ENCODE measurements at places on chromosomes 12 and 14.
A peak's percentile ranks its signal among the peaks of the same experiment; 100 is the strongest.

DNA sequence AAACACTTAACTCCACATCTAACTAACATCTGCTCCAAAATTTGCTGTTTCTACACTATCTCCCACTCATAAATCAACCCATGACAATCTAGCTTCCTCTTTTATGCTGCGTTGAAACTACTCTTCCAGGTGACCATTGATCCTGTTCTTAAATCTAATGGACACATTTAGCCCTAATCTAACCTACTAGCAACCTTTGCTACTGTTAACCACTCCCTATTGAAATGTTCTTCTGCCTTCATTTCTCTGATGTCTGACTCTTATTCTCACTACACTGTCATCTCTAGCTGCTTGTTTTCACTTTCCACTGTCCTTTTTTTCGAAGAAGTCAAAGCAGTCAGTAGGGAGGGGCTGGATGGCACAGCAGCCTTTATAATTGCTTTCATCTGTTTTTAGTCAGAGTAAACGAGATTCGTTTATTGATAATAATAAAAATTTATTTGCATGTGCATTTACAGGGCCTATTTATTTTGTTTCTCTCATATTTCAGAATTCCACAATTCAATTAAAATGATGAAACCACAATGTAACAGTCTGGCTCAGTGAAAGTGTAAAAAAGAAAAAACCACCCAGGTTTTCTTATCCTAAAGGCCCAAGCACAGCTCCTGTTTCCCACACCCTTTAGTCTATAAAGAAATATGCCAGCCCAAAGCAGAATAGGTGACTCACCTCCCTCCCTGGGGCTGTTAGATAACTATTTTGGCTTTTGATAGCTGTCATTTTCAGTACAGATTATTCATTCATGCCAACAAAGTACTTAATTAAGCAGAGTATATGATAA lies 44.9 kb downstream of the ATP2B1 start:
- no peak for DNase-seq

GRCh38 chr12:110117956-110118685 lies 6.0 kb upstream of the IFT81 start:
- no peak for DNase-seq

DNA sequence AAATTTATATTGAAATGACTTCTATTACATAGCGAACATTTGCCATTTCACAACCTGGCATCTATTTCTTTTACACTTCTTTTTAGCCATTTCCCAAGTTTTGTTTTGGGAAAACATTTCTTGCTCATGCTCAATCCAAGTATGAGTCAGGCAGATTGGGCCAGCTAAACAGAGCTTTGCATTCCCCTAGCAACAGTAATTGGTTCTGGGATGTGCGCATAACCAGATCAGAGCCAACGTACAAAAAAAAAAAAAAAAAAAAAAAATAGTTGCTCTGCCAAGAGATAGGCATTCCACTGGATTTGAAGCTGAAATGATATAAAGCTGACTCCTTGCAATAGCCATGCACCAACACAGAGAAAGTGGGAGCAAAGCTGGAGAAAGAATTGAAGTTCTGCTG lies 37.5 kb downstream of the PLCZ1 start:
- no peak for DNase-seq

GRCh38 chr12:104306943-104307654 lies 3.6 kb downstream of the EID3 start:
- no peak for DNase-seq

- no peak for DNase-seq
These were observed 27.0 kb downstream of the HPD start for GRCh38 chr12:121831571-121832245.

GRCh38 chr12:12483438-12483837 lies 79.2 kb downstream of the DUSP16 start:
- DNase-seq, result no peak

- DNase-seq, result no peak
These were observed 3.0 kb downstream of the SETD1B start for GRCh38 chr12:121806546-121807423.

- DNase-seq, result no peak
These were observed 202.3 kb downstream of the KITLG start for GRCh38 chr12:88377973-88378372.

DNA sequence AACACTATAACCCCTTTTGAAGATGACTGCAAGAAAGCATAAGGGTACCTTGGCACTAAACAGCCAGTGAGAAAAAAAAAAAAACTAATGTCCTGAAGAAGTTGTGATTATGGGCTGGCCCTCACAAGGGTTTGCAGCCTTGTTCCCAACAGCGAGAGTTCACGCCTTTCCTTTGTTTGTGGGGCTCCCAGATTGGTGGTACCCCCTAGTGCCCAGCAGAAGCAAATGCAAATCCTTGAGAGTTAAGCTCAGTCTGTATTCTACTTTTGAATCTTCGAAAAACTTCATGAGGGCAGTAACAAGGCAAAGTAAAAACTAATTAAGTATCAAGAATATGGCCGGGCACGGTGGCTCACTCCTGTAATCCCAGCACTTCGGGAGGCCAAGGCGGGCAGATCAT lies 238.9 kb upstream of the LMO3 start:
- DNase-seq, result no peak

- no peak for DNase-seq
These were observed 82.9 kb downstream of the RCOR1 start for GRCh38 chr14:102675396-102675795.

DNA sequence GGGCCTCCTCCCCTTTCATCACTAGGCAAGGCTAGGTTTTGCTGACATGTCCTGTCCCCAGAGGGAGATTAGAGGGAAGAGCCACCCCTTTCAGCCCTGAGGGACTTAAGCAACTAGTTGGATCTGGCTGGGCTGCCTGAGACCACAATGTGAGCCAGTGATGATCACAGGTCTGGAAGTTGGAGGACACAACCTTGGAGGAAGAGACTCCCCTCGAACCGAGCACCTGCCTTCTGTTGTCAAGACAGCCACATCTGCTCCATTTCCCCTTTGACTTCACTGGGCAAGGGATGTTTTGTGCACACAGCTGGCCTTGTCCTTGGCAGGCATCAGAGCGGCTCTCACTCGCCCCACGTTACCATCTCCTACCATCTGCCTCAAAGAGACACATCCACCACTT lies 31.4 kb downstream of the MVK start:
- no peak for DNase-seq

DNA sequence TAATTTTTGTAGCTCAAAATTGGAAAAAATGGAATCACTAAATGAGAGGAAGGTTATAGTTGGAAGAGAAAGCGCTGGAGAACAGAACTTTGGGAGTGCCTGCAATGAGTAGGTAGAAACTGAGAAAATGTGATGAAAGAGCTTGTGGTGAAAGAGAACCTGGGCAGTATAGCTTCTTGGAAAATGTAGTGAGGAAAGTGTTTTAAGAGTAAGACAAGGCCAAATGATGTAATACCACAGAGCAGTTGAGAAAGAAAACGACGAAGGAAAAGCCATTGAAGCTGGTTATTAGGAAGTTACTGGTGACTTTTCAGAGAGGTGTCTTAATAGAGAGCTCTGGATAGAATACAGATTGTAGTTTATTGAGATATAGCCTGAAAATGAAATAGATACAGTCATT lies 255.3 kb downstream of the AEBP2 start:
- DNase-seq, result no peak

- no peak for DNase-seq
These were observed 30.4 kb downstream of the HEATR5A start for GRCh38 chr14:31389946-31390345.

GRCh38 chr12:54859502-54859901 lies 5.2 kb downstream of the MUCL1 start:
- DNase-seq, result no peak

DNA sequence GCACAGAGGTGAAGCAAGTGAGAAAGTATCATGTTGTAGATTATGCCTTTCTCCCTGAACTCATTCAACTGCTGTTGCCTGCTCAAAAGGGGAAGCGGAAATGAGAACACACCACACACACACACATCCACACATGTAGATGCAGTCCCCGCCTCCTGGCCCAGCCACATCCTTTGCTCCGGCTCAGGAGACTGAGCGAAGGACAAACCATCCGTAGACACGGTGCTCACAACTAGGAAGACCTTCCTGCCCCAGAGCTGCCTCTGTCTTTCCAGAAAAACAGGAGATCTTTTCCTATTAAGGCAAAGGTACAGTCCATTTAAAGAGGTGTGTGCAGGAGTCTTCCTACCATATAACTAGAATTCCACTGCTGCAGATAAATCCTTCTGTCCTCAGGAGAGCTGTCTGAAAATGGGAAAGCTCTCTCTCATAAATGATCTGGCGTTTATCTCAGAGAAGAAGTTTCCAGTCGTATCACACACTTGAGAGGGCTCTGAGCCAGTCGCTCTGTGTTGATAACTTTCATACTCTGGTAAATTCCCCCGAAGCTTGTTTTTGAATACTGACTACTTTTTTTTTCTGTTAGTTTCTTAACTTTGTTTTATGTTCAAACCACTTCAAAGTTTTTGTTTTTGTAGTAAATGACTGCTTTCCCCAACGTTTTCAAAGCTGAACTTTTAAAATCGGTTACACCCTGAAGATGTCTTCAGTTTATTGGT lies at the start of gene TESPA1:
TESPA1 (minus strand) TSS at position 105 of the 719 bp plus-strand sequence. CDS start 10,200 bp downstream, outside the sequence.
- DNase-seq, result peak; percentile 79

DNA sequence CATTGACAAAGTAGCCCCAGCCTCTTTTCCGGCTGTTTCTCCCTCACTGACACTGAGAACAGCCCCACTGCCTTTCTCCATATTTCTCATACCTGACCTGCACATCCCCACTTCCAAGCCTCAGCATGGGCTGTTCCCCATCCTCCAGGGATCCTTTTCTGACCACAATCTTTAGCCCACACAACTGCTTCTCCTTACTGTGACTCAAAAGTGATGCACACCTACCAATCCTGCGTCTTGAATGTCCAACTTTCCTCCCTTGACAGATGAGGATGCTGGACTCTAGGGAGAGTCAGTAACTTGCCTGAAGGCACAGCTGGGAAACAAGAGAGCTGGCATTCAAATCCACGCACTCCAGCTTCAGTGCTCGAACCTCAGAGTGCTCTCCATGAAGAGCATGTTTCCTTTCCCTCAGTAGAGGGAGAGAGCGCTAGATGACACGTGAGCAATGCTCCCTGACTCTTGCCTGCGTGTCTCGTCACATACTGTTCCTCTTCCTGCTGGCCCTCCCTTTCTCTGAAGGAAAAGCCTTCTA lies 75.6 kb downstream of the NTF3 start:
- DNase-seq, result no peak

DNA sequence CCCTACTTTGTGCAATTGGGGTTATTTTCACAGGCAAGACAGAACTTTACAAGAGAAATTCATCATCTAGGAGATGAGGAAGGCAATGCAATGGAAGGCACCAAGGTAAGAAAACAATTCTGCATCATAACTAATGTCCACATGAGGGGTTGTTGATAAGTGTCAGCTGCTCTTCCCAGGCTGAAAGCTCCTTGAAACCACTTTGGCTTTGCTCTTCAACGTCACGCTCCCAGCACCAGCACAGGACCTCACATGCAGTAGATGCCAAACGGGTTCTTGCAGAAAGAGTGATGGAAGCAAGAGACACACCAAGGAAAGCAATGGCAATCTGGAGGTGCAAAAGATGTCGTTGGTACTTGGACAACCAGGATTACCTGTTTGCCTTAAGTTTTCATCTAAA lies 485.5 kb downstream of the BCL11B start:
- DNase-seq, result no peak

GRCh38 chr14:63656194-63656593 lies 14.5 kb upstream of the WDR89 start:
- DNase-seq, result no peak

GRCh38 chr14:93456356-93456755 lies 25.6 kb downstream of the UNC79 start:
- no peak for DNase-seq

DNA sequence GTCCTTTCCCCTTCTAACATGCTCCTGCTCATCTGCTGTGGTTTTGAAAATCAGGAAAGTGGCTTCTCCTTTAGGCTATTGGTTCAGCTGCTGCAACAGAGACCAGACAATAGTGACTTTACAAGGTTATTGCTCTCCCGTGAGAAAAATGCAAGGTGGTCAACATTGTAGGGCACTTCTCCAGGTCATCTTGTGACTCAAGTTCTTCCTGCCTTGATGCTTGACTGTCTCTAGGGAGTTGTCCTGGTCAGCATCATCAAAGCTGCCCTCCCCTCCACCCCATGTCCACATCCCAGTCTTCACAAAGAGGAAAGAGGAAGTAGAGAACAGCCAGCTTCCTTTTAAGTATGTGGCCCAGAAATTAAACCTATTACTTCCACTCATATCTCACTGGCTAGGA lies 3.9 kb upstream of the TMEM63C start:
- DNase-seq, result no peak

GRCh38 chr12:8816448-8817050 lies 5.9 kb upstream of the A2ML1 start:
- no peak for DNase-seq

DNA sequence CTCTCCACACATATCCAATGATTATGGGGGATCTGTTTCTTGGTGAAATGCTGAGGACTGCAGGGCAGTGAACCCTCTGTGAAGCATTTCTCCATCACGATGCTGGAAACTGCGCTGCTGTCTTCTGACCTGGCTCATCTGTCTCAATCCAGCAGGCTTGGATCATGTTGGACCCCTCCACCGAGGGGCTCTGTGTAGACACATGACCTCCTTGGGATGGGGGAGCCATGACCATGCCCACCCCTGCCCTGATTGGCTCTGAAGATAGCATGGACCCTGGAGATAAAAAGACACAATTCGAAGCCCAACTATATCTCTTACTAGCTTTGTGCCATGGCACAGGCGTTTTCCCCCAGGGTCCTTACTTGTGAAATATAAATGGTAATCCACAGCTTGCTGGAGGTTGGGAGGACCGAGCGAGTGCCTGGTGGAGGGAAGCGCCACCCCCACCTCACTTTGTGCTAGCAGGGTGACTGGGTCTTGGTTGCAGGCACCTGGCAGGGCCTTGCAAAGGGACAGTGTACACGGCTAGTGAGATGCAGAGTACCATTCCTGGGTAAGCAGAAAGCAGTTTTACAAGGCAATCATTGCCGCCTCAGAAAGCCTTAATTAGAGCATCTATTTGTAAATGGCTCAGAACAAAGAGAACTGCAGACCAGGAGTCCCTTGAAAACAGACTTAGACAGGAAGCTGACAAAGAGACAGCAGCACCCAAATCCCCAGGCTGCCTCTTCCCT lies 2.4 kb upstream of the KRT83 start:
- DNase-seq, result no peak
